NCI-H1436 treated with DMSO at 0.1 percent for 48 hours (cell line): ENCODE measurements at places on chromosomes 5 and 9.
A peak's percentile ranks its signal among the peaks of the same experiment; 100 is the strongest.

DNA sequence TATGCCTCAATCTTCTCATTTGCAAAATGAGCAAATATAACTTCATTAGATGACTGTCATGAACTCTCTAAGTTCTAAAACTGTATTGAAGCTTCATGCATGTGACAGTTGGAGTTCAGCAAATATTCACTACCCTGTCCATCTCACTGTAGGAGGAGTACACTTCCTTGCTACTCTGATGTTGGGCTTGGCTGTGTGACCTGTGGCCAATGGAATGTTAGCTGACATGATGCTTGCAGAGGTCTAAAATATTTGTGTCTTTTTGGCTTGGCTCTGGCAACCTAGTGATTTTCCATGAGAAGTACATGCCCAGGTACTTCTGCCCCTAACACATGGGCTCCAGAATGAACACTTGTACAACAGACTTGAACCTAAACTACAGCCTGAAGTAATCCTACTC lies 203.1 kb upstream of the ANKH start:
- DNase-seq, result no peak

GRCh38 chr9:136353757-136354488 lies 9.6 kb downstream of the DNLZ start:
- DNase-seq, result no peak

DNA sequence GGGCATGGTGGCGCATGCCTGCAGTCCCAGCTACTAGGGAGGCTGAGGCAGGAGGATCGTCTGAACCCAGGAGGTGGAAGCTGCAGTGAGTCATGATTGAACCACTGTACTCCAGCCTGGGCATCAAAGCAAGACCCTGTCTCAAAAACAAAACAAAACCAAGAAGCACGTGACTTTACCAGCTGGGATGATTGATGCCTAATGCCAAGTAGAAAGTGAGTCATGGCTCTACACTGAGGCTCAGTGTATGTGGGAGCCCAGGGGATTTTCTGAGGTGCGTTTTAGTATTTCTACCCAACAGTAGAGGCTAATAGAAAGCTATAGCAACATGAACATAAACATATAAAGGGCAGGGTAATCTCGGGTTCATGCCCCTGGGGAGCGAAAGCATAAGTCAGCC lies 13.9 kb upstream of the BRD3OS start:
- no peak for DNase-seq

- no peak for DNase-seq
Measured at GRCh38 chr5:137462816-137463520, 36.2 kb downstream of the SPOCK1 start.

GRCh38 chr5:34957321-34957720 lies 28.0 kb downstream of the DNAJC21 start:
- no peak for DNase-seq

DNA sequence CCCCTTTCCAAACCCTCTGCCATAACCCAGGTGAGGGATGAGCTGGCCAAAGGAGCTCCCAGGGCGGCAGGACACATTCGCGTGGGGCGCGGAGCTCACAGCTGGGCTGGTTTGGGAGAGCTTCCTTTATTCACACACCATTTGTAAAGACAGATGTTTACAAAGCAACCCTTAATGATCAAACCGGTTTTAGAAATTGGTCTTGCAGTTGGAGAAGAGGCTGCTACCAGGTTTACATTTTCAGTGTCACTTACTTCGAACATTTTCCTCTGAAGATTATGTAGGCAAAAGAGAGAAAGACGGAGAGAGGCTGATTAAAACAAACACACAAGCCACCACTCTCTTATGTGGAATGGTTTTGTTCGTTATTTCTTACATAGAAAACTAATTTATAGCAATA lies 648.7 kb downstream of the IRX1 start:
- no peak for DNase-seq

- DNase-seq, result no peak
Measured at GRCh38 chr9:76269789-76270188, 124.4 kb downstream of the RFK start.

- no peak for DNase-seq
Measured at GRCh38 chr5:87079219-87079618, 188.5 kb upstream of the RASA1 start.

DNA sequence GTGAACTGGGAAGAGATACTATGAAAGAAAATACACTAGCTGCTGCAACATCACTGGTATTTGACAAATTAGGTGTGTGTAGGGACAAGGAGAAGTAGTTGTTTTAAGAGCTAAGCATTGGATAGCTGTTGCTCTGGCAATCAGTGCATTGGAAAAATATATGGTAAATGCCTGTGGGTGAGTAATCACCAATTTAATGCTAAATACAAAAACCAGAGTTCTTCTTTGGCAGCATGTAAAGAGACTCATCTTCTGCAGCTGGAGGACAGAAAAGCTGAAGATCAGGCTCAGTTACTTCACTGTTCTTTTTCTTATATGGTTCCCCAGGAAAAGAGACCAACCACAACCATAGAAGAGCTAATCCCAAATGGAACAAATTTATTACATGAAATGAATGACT lies 201.8 kb upstream of the MPDZ start:
- no peak for DNase-seq

GRCh38 chr9:136990242-136990911 lies 1.8 kb upstream of the PAXX start:
- no peak for DNase-seq

GRCh38 chr9:132776891-132777290 lies 101.2 kb downstream of the AK8 start:
- DNase-seq, result no peak

- DNase-seq, result no peak
Measured at GRCh38 chr5:56412601-56413379, 179.7 kb upstream of the ANKRD55 start.

DNA sequence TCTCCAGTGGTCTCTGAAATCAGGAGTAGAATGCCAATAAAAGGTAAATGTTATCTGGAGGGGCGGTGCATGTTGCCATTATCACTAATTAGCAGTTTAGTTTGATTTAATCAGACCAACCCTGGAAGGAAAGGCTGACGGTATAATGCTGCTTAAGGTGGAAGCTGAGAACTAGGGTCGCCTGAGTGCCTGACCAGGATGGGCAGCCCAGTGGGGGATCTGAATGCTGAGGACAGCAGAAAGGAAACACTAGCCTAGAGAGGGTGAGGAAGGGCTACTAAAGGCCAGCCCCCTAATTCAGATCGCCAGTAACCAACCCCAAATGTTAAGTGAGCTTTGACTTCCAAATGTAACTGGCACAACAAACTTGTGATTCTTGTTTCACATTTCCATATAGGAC lies 172.2 kb downstream of the APBA1 start:
- DNase-seq, result no peak

DNA sequence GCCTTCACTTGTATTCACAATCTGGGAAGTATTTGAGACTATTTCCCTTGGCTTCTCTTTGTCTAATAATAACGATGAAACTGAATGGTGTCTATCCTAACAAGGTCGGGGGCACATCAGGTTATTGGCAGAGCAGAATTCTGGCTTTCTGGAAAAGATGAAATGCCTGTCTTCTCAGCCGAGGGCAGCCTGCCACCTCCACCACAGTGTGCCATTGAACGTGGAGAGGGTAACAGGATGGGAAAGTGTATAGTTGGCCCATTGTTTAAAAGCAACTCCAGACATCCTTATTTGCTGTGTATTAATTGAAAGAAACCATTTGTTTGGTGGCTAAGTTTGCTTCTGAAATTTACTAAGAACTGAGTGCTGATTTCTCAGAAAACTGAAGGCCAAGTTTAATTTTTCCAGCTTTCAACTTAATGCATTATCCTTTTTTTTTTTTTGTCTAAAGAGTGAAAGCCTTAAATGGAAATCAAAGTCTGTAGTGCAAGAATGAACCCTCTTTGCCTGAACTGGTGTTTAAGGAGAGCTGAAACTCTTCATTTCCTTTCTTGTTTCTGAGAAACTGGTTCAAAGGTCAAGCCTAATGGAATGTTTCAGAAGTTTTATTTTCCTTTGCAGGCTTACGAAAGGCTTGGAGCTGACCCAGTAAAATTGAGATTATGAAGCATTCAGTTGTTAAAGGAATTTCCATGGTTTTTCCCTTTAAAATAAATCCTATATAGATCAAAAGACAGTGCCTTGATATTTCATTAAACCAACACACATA lies 563.7 kb upstream of the DAP start:
- DNase-seq, result no peak

DNA sequence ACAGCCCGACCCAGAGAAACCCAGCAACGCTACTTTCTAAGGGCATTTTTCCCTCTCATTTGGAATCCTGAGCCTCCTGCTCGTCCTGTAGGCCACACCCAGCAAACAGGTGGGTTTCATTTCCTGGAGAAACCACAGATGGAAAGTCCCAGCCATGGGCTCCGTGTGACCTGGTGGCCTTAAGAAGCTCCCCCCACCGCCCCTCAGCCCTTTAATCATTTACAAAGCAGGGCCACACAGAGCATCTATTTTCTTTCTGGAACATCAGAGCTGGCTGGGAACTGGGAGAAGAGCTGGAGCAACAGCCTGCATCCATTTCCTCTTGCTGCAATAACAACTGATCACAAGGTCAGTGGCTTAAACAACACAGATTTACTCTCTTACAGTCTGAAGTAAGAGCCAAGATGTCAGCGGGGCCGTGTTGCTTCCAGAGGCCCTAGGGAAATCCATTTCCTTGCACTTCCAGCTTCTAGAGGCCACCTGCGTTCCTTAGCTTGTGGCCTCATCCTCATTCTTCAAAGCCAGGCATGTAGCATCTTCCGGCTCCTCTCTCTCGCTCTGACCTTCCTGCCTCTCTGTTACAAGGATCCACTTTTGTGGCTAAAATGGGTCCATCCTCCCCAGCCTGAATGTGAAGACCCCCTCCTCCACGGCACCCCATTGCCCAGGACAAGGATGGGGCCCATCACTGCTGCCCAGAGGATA lies 40.5 kb downstream of the C9orf50 start:
- no peak for DNase-seq

- no peak for DNase-seq
Measured at GRCh38 chr5:57167201-57167600, 6.7 kb upstream of the GPBP1 start.

DNA sequence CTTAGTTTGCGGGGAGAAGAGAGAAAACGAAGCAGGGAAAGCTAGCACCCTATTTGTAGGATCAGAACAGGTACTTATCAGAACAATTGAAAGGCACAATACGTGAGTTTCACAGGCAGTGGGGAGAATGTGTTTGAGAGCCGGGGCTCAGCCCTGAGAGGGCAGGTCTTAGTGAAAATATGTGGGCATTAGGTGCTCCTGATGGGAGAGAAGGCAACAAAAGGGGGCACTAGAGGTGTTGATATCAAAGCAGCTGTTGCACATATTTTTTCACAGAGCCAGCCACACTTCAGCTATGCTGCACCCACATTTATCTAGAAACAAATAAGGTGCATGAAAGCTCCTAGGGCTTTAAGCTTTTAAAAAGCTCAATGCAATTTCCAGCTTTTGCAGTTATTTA lies 99.7 kb upstream of the MAN2A1 start:
- no peak for DNase-seq

DNA sequence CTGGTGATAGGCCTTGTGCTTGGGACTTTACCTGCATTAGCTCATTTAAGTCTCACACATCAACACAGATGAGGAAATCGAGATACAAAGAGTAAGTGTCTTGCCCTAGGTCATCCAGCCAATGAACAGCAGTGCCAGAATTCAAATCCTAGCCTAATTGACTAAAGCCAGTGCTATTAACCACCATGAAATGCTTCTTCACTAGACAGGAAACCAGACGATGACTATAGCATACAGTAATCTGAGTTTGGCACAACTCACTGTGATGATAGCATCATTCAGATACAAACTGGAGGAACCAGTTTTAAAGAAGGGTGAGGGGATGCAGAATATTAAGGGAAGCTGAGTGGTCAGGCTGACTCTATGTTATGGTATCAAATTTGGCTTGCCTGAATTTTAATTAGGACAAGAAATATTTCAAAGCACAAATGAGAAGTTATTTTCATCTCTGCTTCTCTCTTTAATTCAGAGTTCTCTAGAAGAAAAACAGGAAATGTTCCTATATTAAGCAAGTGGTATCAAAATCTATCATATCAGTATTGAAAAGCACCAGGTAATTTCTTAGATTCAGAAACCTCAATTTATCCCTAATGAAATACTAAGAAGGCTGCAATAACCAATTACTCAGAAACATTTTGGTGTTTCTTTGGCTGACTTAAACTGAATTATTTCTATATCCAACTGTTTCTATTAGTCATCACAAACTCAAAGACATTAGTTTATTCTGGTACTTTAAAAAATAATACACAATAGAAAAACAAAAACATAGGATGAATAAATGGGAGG lies 147.0 kb upstream of the RASA1 start:
- DNase-seq, result no peak

- DNase-seq, result peak; percentile 2
Measured at GRCh38 chr5:67287510-67288268, 91.1 kb upstream of the CD180 start.

DNA sequence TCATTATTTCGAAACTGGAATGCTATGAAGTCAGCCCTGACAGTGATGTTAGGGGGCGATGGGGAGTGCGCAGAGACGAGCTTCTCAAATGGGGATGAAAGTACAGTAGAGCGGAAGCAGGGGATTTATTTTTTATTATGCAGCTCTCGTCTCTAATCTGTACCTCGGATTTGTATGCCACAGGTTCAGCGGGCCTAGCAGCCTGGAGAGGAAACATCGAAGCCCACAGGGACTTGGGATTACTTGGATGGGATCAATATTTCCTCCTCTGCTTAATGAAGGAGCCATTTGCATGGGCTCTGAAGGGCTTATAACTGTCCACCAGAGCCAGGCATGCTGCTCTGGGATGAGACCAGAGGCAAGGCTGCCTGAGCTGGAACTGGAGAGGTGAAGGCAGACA lies 133.5 kb upstream of the RAPGEF1 start:
- no peak for DNase-seq

DNA sequence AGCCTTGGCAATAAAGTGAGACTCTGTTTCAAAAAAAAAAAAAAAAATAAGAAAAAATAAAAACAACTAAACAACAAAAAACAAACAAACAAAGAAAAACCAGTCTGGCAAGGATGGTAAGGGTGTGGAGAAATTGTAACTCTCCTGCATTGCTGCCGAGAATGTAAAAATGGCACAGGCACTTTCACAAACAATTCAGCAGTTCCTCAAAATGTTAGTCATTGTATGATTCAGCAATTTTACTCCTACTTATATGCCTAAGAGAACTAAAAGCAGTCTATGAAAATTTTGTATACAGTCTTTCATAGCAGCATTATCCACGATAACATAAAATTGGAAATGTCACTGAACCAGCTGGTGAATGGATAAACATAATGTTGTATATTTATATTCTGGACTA lies 280.4 kb downstream of the CDH9 start:
- no peak for DNase-seq

DNA sequence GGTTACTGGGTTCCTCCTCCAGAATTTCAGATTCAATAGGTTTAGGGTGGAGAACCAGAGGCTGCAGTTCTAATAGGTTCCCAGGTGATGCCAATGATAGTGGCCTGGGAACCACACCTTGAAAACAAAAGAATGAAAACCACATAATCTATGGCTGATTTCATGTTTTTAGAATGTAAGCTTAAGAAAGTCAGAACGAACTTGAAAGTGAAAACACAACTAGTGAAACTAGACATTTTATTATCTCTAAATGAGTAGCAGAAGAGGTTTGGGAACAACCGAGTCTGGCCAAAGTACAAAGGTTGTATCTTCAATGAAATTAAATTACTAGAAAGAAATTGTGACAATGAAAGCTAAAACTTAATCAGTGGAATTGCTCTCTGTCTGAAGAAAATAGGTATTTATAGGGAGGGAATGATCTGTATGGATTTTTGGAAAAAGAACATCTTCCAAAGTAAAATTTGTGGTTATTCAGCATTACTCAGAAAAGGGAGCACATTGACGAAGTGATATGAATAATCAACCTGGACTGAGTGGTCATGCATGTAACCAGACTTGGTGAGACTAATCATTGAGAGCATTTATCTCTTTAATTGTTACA lies 24.9 kb upstream of the CEP120 start:
- DNase-seq, result no peak

GRCh38 chr5:10162468-10162867 lies 87.2 kb downstream of the ATPSCKMT start:
- no peak for DNase-seq
